HCT116 (cell line): ENCODE measurements at places on chromosomes 7 and 10.

GRCh38 chr10:79447911-79448731 lies 2.7 kb upstream of the ZCCHC24 start:
- DNase-seq = no peak

GRCh38 chr7:51128545-51129435 lies 187.8 kb downstream of the COBL start:
- no peak for DNase-seq

DNA sequence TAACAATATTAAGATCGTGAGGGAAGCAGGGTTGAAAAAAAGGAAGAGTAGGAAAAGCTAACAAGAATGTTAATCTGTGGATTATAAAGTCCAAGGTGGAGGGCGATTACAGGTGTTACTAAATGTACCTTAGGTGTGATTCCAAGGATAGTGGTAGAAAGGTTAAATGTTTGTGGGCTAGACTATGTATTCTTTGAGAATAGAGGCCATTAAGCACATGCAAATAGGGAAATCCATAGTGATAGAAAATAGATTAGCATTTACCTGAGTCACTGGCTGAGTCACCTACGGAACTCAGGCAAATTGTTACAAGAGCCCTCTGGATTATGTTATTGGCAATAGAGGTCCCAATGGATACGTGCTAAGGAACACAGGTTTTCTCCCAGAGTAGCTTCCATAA lies 9.0 kb downstream of the MGAM2 start:
- no peak for DNase-seq

DNA sequence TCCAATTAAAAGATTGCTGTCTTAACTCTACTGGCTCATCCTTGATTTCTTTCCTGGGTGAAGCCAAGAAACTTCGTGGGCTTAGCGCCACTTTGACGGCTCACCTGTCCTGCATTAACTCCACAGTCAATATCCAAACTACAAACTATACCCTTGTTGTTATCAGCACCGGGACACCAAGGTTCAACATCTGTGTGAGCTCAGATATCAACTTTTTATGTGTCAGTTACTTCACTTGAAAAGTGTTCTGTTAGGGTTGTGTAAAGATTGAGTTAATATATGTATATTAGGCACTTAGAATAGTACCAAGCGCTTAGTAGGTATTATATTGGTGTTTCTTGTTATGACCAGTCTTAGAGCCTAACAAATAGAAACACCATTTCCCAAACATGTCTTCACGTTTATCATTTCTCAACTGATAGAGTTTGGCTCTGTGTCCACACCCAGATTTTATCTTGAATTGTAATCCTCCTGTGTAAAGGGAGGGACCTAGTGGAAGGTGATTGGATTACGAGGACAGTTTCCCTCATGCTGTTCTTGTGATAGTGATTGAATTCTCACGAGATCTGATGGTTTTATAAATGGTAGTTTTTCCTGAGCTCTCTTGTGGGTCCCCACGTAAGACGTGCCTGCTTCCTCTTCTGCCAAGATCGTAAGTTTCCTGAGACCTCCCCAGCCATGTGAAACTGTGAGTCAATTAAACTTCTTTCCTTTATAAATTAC lies 19.0 kb upstream of the ST8SIA6 start:
- no peak for DNase-seq

GRCh38 chr10:75922435-75922834 lies 491.0 kb downstream of the LRMDA start:
- DNase-seq = no peak

GRCh38 chr10:58243269-58243668 lies 24.4 kb downstream of the IPMK start:
- DNase-seq = no peak

DNA sequence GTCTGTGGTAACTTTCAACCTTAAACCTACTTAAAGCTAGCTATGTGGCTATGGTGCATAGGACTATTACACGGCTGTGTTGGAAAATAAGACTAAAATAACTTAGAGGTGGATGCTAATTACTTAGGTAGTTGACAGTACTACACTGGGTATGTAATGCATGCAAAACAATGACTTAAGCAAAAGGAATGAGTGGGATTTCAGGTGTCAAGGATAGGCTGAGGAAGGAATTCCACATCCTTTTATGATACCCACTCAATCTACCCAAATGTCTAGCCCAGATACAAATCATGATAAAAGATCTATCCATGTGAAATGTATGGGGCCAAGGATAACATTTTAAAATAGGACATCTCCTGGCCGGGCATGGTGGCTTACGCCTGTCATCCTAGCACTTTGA lies 13.9 kb downstream of the CDNF start:
- DNase-seq = no peak

GRCh38 chr7:135803143-135803542 lies 54.5 kb upstream of the FAM180A start:
- DNase-seq = no peak

DNA sequence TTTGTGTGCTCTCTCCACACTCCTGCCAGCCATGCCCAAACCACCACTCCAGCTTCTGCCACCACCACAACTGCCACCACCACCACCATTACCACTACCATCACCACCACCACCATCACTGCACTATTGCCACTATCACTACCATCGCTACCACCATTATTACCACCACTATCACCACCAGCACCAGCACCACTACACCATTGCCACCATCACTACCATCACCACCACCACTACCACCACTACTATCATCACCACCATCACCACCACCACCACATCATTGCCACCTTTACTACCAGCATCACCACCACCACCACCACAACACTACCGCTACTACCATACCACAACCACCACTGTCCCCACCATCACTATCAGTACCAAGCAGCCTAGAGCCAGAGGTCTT lies 26.0 kb upstream of the ZNF800 start:
- no peak for DNase-seq

- no peak for DNase-seq
Measured at GRCh38 chr7:43244232-43244631, 131.8 kb downstream of the HECW1 start.

GRCh38 chr10:97178074-97178473 lies 7.7 kb downstream of the SLIT1 start:
- DNase-seq = no peak

GRCh38 chr10:69473304-69473990 lies 22.2 kb downstream of the TSPAN15 start:
- DNase-seq = no peak

DNA sequence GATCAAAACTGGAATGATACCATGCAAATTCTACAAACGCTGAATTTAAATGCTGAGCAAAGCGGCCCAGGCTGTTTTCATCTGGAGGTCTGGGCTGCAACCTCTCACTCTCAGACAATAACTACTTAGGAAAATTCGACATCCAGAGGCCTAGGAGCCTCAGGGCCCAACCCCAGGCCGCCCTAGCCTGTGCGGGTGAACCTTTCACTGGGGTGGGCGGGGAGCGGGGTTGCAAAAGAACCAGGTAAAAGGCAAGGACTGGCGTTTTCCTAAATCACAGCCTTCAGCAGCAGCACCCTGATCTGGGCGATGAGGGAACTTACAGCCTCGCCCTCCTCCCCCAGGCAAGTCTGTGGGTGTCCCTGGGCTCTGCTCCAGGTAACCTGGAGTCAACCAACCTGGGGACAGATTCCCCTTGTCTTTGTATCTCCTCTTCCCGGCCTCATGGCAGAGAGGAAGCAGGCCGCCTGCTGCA lies 33.4 kb downstream of the CALML5 start:
- DNase-seq = no peak

DNA sequence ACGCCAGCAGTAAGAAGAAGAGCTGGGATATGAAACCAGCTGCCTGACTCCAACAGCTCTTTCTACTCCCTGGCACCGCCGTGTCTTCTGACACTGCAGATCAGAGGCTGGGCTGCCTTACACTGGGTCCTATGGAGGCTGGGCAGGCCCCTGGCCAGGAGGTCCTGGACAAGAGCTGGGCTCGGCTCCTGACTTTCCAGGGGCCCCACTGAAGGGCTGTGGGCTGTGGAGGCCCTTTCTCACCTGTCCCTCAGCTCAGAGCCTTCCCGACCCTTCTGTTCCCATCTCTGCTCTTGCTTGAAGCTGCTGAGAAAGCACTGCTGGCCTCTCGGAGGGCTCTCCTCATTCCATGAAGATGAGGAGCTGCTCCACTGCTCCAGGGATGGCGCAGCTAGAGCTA lies 85.9 kb upstream of the UNC5B start:
- no peak for DNase-seq

DNA sequence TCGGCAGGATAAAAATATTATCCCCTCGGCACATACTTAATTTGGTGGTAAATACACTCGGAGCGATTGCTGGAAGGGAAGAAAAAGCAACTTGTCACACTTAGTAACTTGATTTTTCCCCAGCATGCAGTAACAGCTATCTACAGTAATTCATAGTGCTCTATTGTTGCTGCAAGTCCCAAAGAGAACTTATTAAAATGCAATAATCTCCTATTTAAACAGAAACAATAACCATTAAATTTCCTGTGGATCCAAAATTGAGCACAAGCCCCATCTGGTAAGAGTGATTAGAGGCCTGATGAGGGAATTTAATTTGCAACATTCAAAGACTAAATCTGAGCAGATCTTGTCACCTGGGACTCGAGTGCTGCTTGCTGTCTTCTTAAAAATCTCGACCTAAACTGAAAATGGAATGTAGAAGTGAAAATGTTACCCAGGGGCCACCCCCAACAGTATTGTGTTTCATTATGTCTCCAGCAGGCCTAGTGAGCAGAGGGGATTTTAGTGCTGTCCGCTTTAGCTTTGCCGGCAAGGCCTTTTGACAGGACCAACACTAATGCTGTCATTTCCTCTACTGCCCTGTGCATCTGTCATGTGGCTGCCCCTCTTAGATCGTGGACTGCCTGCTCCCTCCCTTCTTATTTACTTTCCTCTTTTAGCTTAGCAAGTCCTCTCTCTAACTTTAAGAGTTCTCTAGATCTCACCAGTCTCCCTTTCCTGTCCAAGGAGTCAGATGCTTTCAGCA lies 639.7 kb downstream of the AUTS2 start:
- DNase-seq = no peak

DNA sequence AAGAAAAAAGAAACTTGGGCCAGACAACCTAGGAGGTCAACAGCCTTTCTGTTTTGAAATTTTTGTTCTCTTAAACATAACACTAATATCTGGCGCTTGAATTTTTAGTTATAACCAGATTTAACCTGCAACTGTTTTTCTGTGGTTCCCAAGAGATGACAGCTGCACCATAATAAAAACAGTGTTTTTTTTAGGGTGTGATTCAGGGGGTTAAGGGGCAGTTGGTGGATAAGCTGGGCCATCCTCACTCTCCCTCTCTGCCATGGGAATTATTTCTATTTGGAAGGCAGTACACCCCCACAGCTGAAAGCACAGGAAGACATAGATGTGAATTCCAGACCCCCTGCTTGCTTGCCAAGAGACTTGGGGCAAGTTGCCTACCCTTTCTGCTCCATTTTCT lies 20.1 kb upstream of the TM9SF3 start:
- no peak for DNase-seq

GRCh38 chr10:103333934-103334520 lies 16.9 kb downstream of the PCGF6 start:
- peak; percentile 32 for DNase-seq

DNA sequence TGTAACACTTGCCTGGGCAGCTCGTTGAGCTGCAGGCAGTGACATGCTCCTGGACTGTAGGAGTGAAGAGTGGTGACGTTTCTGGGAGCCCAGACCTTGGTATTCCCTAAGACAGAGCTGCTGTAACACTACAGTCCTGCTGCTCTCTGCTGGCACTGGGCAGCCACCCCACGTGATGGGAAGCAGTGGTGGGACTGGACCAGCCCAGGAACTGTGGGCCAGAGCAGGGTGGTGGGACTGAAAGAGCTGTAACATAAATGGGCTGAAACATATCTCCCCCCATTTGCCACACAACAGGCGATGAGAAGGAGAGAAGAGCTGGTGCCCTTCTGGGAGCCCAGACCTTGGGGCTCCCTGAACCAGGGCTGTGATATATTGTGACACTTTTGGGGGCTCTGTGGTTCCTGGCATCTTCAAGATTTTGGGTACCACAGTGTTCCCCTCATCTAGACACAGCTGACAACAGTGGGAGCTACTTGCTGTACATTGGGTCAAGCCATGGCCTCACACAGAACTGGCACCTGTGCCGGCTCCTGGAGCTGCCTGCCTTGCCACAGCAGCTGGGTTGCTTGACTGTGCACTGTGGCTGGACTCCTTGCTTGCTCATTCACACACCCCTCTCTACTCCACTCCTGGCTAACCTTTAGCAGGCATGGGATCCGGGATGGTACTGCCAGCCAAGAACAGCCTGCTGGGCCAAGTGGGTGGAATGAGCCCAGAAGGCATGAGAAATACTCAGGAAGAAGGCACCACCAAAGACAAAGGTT lies 161.3 kb upstream of the PCDH15 start:
- no peak for DNase-seq

GRCh38 chr7:27532314-27532713 lies 130.4 kb downstream of the HIBADH start:
- DNase-seq = no peak

DNA sequence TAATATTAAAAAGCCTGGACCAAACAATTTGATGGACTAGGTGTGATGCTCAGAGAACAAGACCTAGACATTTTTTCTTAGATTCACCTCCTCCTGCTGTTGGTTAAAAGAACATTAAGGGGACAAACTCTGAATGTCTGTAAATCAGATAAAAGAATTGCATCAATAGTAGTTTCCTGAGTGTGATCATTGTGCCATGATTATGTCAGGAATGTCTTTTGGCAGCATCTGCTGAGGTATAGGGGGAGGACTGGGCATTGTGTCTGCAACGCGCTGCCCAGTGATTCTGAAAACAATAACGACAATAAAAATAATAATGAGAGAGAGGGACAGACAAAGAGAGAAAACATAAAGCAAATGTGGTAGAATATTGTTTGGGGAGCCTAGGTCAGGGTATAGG lies 6.9 kb downstream of the C7orf57 start:
- DNase-seq = no peak

DNA sequence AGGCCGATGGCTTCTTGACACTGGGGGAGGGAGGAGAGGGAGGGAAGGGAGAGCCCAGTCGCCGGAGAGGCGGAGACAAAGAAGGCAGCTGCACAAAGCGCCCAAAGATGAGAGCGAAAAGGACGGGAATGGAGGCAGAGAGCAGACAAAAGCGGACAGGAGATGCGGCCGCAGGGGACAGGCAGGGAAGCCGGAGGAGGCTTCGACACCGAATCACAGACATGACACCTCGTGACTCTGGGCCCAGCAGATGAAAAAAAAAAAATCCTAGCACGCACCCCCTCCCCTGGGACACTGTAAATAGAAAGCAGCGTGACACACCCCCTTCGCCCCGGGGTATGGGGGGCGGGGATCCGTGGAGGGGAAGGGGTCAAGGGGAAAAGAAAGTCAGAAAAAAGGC lies 976 bp downstream of the NAT16 start:
- no peak for DNase-seq

GRCh38 chr7:47661051-47661714 lies 79.3 kb upstream of the TNS3 start:
- no peak for DNase-seq

DNA sequence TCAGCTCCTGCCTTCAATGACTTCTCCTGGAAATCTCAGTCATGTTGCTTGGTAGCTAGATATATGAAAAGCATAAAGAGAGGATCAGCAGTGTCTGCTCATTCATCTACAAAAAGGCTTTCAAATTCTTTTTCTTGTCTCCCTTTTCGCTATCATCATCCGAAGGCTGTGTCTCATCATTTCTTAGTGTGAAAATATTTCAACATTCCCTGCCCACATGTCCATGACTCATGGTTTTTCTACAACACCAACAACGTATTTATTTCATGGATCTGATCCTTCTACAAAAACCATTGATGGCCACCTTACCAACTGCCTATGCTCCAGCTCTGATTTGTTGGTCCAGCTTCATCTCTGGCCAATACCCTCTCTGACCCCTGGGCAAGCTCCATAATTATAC lies 472.5 kb upstream of the GHITM start:
- DNase-seq = no peak
